ENCODE measurements at places on chromosomes 4 and X. TPM values are rescaled to one million over a fixed set of nuclear protein-coding genes. Genes with fewer than 3 reads are reported as not detected.
A peak's percentile ranks its signal among the peaks of the same experiment; 100 is the strongest.

Gene FOXR2
- not detected for total RNA-seq

Gene ODAPH
- total RNA-seq: 55.3 TPM

DNA sequence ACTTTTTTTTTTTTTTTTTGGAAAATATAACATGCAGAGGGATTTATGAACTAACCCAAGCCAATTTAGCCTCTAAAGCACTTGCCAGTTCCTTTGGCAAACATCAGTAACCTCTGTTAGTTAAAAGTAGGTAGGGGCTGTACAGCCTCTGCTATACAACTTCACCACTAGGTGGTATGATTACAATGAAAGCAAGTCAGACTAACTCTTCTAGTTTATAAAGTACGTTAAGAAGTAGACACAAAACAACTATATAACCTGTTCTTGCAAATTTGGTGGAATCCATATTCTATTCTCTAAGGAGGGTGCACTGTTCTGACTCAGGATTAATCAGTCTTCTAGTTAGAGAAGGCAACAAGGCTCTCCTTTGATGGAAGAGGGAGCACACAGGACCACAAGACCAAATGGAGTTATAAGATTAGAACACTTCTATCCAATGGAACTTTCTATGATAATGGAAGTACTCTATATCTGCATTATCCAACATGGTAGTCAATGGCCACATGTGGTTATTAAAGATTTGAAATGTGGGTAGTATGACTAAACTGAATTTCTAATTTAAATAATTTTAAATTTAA, 12.8 kb downstream of the AIMP1 start:
- DNase-seq: no peak

- DNase-seq: peak; percentile 66
Observed at GRCh38 chrX:152904151-152905080, 6.5 kb downstream of the ZNF185 start.

GRCh38 chrX:130110379-130111219, at the start of gene ELF4:
TSS of gene ELF4 (minus strand) at chrX:130110497. CDS start at chrX:130081330, 29,167 bp downstream.
- DNase-seq: no peak
